ENCODE measurements at places on chromosomes 1 and 21. TPM values are rescaled to one million over a fixed set of nuclear protein-coding genes. Genes with fewer than 3 reads are reported as not detected.

The SLC30A2 gene
- total RNA-seq: 0.13 TPM

The PTAFR gene
- total RNA-seq: 0.27 TPM

The RNF2 gene
- 35.1 TPM for total RNA-seq

The FMO4 gene
- 4.5 TPM for total RNA-seq

The NEK2 gene
- 17.6 TPM for total RNA-seq

The MAP1LC3C gene
- not detected for total RNA-seq

The ACTN2 gene
- not detected for total RNA-seq

The CYP4Z1 gene
- not detected for total RNA-seq

- H3K27ac ChIP-seq: no peak overlapping the region
- DNase-seq: no peak
- H3K4me1 ChIP-seq: no peaks in the 10 kb centered on the region
These were observed 43.4 kb downstream of the ZZZ3 start for GRCh38 chr1:77639056-77639455.

- H3K4me3 ChIP-seq: no peak overlapping the region
- H3K27ac ChIP-seq: no peak overlapping the region
- DNase-seq: no peak
- H3K36me3 ChIP-seq: peaks cover 24% of the 10 kb centered on the region
These were observed 24.0 kb downstream of the PUM1 start for GRCh38 chr1:31041529-31041928.

DNA sequence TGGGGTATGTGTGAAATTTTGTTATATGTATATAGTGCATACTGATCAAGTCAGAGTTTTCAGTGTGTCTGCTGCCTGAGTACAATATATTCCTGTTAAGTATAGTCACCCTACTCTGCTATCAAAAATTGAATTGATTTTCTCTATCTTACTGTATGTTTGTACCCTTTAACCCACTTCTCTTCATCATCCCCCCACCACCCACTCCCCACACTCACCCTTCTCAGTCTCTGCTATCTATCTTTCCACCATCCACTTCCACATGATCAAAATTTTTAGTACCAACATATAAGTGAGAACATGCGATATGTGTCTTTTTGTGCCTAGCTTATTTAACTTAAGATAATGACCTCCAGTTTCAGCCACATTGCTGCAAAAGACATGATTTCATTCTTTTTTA is 4.2 kb downstream of the LY9 start:
- H3K36me3 ChIP-seq: no peaks in the 10 kb centered on the region
- no peaks in the 10 kb centered on the region for H3K4me1 ChIP-seq
- H3K27ac ChIP-seq: no peak overlapping the region
- H3K4me3 ChIP-seq: no peak overlapping the region

- no peak overlapping the region for H3K4me3 ChIP-seq
- H3K27me3 ChIP-seq: peaks cover 56% of the 10 kb centered on the region
- H3K36me3 ChIP-seq: no peaks in the 10 kb centered on the region
- DNase-seq: no peak
- no peak overlapping the region for H3K27ac ChIP-seq
- H3K4me1 ChIP-seq: peaks cover 8% of the 10 kb centered on the region
These were observed 47.2 kb upstream of the ZBTB40 start for GRCh38 chr1:22404486-22404885.

- H3K4me1 ChIP-seq: peaks cover 3% of the 10 kb centered on the region
- no peaks in the 10 kb centered on the region for H3K36me3 ChIP-seq
- no peak for DNase-seq
- no peak overlapping the region for H3K27ac ChIP-seq
- no peak overlapping the region for H3K4me3 ChIP-seq
These were observed 104.1 kb downstream of the CSMD2 start for GRCh38 chr1:34060901-34061415.

DNA sequence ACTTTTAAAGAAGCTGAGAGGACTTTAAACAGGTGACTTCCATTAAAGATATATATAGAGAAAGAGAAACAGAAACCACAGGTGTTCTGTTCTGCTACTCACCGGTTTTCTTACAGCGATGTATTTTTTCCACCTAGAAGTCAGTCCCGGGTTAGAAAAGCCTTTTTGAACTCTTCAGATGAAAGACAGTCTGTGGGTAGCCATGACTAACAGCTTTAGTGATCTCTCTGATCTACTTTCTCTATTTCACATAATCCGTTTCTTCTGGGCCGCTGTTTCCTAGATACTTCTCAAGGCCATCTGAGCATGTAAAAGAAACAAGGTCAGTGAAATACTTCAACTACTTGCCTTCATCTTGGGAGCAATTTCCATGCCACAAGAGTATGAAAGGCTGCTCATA is 25.1 kb downstream of the WDR64 start:
- H3K4me1 ChIP-seq: peaks cover 3% of the 10 kb centered on the region
- H3K27me3 ChIP-seq: peaks cover 31% of the 10 kb centered on the region
- DNase-seq: no peak

DNA sequence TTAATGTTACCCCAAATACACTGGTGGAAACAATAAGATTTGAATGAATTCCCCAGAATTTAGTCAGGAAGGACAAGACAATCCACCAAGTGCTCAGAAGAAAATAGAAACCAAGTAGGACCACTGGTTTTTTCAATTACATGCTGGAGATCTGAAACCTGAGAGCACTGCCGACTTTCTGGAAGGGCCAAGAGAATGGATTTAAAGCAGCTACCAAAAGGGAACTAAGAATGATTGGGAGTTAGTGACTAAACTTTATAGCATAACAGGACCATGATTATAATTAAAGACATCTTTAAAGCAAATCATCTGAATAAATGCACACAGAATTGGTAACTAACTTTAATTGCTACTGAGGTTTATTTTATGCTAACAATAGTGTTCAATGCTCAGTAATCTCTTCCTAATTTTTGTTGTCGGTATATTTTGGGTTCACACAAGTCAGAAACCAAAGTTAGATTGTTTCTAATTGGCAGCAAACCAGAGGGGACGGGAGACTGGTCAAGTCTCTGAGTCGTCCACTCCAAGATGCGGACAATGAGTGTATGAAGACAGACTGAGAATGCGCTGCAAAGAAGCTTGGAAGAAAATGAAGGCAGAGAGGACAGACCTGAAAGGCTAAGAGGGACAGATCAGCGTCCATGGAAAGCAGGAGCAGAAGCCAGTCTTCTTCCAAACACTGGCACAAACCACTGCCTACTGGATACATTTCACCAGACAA is 2.3 kb upstream of the RGS13 start:
- no peaks in the 10 kb centered on the region for H3K36me3 ChIP-seq
- H3K4me3 ChIP-seq: no peak overlapping the region
- H3K27me3 ChIP-seq: peaks cover 9% of the 10 kb centered on the region
- DNase-seq: no peak
- H3K4me1 ChIP-seq: peaks cover 31% of the 10 kb centered on the region

DNA sequence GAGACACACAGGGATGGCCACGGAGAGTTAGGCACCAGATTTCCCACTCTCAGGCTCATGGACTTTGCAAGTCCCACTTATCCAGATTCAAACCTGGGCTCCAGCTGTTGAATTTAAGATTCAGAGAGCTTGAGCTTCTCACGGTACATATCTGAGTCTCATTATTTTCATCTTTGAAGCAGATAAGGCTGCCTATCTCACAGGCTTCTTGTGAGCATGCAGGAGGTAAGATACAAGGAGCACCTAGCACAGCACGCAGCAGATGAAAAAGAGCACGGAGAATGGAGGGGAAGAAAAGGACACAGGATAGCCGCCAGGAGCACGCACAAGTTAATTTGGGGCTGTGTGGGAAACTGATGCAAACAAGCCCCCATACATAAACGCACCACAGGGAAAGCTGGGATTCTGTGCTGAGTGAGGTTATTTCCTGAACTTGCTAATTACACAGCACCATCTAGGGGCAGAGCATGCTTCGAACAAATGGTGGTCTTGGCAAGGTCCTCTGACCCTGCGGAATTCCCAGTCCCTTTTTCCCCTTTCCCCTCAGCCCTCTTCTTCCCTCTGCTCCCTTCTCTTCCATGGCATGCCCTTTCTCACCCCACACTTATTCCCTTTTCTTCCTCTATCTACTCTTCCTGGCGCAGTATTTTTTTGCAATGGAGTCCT is 134.7 kb upstream of the VANGL1 start:
- no peak overlapping the region for H3K27ac ChIP-seq
- peaks cover 2% of the 10 kb centered on the region for H3K36me3 ChIP-seq
- no peak overlapping the region for H3K4me3 ChIP-seq
- H3K27me3 ChIP-seq: no peaks in the 10 kb centered on the region

- no peaks in the 10 kb centered on the region for H3K36me3 ChIP-seq
- H3K27ac ChIP-seq: no peak overlapping the region
- peaks cover 21% of the 10 kb centered on the region for H3K27me3 ChIP-seq
- DNase-seq: no peak
- peaks cover 19% of the 10 kb centered on the region for H3K4me1 ChIP-seq
These were observed 72.4 kb downstream of the CASZ1 start for GRCh38 chr1:10724052-10724494.

DNA sequence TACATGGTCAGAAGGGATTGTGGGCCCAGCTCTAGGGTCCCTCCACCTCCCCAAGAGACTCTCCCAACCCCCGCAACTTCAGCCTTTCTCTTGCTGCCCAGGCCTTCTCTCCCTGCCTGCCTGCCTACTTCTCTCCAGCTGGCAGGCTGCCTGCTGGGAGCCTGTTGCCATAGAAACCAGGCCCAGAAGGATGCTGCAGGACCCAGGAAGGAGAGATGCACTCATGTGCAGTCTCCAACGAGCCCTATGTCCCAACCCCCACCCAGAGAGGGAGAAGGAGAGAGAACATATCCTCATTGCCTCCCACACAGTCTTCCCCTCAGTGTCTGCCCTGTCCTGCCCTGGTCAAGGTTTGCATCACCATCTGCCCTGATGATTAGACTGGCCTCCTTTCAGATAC is 10.8 kb upstream of the SMIM12 start:
- DNase-seq: no peak
- no peak overlapping the region for H3K27ac ChIP-seq
- no peak overlapping the region for H3K4me3 ChIP-seq
- peaks cover 46% of the 10 kb centered on the region for H3K27me3 ChIP-seq

DNA sequence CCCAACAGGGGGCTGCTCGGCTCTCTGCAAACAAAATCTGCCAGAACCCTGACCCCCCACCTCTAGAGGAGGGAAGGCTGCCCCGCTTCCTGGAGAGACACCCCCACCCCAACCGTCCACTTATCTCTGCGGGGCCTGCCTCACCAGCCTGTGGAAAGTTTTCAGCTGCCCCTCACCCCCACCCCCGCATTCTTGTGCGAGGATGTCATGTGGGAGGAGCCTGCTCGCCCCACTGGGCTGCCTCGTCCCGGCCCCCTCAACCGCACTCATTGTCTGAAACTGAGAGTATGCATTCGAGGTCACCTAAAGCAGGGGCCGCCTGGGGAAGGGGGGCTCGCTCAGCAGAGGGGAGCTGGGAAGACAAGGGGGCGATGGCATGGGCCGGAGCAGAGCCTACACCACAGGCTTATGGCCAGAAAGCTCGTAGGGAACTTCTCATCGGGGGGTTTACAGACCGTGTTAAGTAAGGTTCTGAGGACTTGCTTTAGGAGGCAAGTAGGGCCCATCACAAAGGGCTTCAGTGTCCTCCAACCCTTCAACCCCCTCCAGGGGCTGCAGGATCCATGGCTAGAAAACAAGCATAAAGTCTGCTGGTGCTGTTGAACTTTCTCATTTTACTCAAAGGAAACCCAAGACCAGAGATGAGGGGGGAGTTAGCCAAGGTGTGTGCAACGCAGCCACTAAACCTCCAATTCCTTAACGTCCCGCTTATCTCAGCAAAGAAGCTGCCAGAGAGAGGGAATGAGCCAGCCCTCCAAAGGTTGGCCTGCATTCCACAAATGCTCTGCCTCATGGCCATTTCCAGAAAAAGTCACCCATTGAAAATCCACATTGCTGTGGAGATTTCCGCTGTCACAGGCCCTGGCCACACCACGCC is 9.4 kb downstream of the EPHA2 start:
- H3K27ac ChIP-seq: peak overlapping the region; percentile 98
- peak overlapping the region; percentile 42 for H3K4me3 ChIP-seq
- no peaks in the 10 kb centered on the region for H3K27me3 ChIP-seq
- peaks cover 43% of the 10 kb centered on the region for H3K4me1 ChIP-seq

DNA sequence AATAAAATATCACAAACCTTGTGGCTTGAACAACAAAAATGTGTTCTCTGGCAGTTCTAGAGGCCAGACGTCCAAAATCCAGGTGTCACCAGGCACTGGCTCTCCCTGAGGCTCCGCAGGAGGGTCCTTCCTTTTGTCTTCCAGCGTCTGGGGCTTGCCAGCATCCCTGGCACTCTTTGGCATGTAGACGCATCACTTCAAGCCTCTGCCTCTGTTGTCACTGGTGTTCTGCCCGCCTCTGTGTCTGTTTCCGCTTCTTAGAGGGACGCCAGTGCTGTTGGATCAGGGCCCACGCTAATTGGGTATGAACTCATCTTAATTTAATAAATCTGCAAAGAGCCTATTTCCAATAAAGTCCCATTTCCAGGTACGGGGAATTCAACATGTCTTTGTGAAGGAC is 273.7 kb upstream of the C1orf174 start:
- H3K4me1 ChIP-seq: peaks cover 5% of the 10 kb centered on the region
- peaks cover 54% of the 10 kb centered on the region for H3K27me3 ChIP-seq
- H3K27ac ChIP-seq: no peak overlapping the region
- no peak overlapping the region for H3K4me3 ChIP-seq
- no peak for DNase-seq

DNA sequence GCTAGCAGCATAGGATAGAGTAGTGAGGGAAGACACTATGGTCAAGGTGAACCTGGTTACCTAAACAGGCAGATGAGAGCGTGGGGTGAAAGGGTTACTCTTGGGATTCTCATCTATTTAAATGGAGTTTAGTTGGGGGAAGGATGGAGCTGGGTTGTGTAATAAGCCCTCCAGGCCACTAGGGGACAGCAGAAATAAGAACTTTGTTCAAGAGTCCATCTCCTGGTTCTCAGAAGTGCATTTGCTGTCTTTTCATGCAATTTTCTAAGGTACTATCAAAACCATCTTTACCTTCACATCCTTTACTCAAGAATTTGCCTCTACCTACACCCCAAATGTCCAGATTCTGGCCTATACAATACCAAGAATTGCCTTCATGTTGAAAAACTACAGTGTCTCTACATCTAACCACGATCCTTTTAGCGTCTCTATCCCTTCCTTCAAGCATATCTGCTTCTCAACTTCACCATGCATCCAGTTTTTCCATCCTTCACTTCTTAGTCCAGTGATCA is 28.0 kb downstream of the SLAMF1 start:
- H3K27me3 ChIP-seq: no peaks in the 10 kb centered on the region
- H3K4me1 ChIP-seq: no peaks in the 10 kb centered on the region
- H3K36me3 ChIP-seq: no peaks in the 10 kb centered on the region
- no peak overlapping the region for H3K4me3 ChIP-seq

- no peak for DNase-seq
- H3K27ac ChIP-seq: no peak overlapping the region
- no peaks in the 10 kb centered on the region for H3K4me1 ChIP-seq
- H3K36me3 ChIP-seq: no peaks in the 10 kb centered on the region
These were observed 109.3 kb downstream of the GDAP2 start for GRCh38 chr1:117820096-117820495.

- DNase-seq: no peak
- peaks cover 6% of the 10 kb centered on the region for H3K4me1 ChIP-seq
- no peak overlapping the region for H3K4me3 ChIP-seq
These were observed 40.2 kb downstream of the TBX19 start for GRCh38 chr1:168320800-168321450.

GRCh38 chr1:169217636-169218035 is 111.1 kb downstream of the ATP1B1 start:
- no peak overlapping the region for H3K4me3 ChIP-seq
- no peaks in the 10 kb centered on the region for H3K27me3 ChIP-seq
- H3K36me3 ChIP-seq: peaks cover 5% of the 10 kb centered on the region
- H3K4me1 ChIP-seq: no peaks in the 10 kb centered on the region

- no peak overlapping the region for H3K27ac ChIP-seq
- H3K27me3 ChIP-seq: peaks cover 84% of the 10 kb centered on the region
- peak overlapping the region; percentile 31 for H3K4me3 ChIP-seq
- peaks cover 4% of the 10 kb centered on the region for H3K4me1 ChIP-seq
- no peak for DNase-seq
These were observed 553 bp upstream of the SLC30A2 start for GRCh38 chr1:26046246-26047095.

Measured in progenitor cell of endocrine pancreas (in vitro differentiated cells).